ENCODE measurements at places on chromosomes 1 and 21.

DNA sequence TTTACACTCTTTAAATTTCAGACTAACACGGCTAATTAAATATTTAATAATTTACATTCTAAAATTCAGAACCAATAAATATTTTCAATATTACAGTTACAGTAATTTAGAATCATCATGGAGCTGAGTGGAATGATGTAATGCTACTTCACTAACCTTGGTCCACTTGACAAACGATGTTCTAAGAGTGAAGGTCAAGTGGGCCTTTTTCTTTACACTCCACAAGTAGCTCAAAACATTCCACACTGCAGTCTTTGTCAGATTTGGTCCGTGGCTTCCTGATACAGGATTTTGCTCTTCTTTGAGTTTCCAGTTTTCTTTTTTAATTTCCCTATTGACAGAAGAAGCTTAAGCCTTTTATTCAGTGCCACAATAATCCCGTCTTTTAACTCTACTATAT is 164.6 kb upstream of the NRIP1 start:
- DNase-seq, result no peak

- DNase-seq, result no peak
Measured at GRCh38 chr1:221881805-221882581, 140.1 kb upstream of the DUSP10 start.

DNA sequence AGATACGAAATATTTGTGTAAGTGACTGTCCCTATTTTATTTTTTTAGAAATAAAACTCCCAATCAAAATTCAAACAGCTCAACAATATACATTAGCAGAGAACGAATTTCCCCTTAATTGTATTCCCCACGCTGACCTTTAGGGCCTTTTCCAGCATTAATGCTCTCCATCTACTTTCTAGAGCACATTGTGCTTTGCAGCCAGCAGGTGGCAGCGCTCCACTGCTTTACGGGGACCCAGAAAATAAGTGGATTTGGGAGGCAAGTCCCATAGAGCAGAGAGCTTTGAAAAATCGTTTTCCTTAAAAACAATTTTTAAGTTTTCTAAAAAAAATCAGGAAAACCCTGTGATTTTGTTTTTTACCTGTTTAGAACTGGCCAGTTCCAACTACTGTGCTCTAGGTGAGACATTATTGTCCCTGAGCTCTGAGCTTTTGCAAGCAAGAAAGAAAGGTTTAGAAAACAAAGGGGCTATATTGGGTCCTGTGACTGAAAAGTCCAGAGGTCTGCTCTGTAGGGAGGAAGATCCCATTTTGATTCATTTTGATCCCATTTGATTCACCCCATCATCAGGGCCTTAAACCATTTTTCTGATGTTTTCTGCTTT is 144.4 kb upstream of the ZNF644 start:
- DNase-seq, result no peak

GRCh38 chr1:33030575-33030974 is 6.1 kb downstream of the AK2 start:
- no peak for DNase-seq

GRCh38 chr1:92326681-92327080 is 27.8 kb downstream of the RPAP2 start:
- DNase-seq, result no peak

- no peak for DNase-seq
Measured at GRCh38 chr21:30615199-30615598, 1.0 kb upstream of the KRTAP20-1 start.

DNA sequence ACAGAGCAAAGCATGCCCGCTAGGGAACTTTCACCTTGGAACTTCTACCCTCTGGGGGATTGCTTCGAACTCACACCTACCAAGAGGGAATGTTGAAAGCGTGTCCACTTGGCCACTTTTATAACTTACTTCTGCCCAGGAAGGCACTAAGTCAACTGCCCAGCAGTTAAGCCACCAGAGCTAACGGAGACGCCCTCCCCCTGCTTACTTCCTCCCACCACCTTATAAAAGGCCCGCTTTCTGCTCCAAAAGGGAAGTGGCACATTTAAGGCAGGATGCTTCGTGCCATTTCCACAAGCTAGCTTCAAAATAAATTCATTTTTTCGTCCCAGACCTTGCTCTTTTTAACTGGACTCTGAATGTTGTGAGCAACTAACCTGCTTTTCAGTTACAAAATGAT is 3.2 kb upstream of the AK2 start:
- DNase-seq, result no peak

DNA sequence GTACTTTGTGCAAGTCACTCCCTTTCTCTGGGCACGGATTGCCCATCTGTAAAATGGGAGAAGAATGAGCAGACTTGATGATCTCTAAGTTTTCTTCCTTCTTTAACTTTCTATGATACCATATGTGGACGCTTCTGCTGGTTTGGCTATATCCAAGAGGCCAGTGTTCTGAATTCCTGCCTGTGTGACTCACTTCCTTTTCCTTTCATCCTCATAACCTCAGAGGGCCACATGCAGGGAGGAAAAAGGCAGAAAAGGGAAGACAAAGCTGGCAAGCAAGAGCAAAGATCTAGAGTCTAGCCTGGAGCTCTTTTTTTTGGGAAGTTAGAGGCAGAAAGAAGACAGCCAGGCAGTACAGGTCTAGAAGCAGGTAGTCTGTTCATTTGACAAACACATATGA is 151.2 kb downstream of the OMA1 start:
- no peak for DNase-seq

GRCh38 chr1:155971910-155972809 is 6.2 kb downstream of the ARHGEF2 start:
- no peak for DNase-seq

GRCh38 chr1:172726740-172727139 is 67.8 kb downstream of the FASLG start:
- DNase-seq, result no peak

GRCh38 chr21:42524341-42525028 is 10.8 kb downstream of the SLC37A1 start:
- peak; percentile 75 for DNase-seq

DNA sequence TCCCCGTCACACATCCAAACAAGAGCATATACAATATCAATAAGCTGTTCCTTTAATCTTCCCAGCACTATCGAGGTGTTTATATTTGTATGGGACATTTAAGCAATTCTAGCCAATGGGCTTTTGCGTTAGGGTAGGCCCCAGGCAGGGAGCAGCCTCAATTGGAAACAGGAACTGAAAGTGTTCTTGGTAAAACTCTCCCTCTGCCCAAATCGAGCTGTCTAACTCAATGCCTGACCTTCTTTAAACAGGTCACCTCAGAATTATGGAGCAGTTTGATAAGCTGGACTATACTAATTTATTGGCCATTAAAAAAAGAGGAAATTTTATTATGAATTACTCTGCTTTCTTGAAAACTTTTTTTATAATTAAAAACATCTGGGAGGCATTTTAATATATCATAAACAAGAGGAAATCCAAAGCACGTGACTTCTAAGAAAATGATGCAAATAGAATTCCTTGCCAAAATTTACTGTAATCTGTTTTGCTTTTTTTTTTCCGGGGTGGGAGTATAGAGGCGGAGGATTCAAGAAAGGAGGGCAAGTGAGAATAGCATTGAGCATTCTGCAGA is 498.1 kb downstream of the LMO4 start:
- DNase-seq, result peak; percentile 33

DNA sequence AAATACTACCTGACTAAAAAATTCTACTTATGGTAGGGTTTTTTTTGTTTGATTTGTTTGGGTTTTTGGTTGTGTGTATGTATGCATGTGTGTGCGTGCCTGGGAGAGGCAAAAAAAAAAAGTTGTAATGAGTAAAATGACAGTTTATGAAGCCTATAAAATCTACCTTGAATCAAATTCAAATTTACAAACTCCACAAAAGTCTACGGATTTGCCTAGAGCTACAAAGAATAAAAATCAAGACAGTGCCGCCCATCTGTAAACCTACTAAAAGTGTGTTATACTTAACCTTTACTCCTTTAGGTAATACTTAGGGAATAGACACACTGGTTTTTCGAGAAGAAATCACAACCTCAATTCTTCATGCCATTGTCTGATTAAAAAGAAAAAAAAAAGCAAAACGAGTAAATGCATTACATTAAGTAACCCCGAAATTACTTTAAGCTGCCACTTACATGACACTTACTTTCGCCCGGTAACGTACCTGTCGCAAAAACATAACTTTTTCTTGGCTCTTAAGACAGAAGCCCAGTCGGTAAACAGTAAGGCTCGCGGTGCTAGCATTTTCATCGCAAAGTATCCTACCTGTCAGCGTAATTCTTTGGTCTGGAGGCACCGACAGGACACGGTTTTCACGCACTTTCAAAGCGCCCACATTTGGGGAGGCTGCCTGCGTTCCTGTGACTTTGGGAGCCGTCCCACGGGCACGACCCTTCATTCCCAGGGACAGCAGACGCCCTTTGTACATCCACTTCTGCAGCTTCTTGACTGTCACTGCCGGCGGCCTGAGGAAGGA is 951 bp downstream of the SYDE2 start:
- no peak for DNase-seq

- no peak for DNase-seq
Measured at GRCh38 chr1:1541956-1542765, 1.7 kb upstream of the TMEM240 start.

- DNase-seq, result peak; percentile 10
Measured at GRCh38 chr1:66764994-66765578, 12.8 kb downstream of the DYNLT5 start.

DNA sequence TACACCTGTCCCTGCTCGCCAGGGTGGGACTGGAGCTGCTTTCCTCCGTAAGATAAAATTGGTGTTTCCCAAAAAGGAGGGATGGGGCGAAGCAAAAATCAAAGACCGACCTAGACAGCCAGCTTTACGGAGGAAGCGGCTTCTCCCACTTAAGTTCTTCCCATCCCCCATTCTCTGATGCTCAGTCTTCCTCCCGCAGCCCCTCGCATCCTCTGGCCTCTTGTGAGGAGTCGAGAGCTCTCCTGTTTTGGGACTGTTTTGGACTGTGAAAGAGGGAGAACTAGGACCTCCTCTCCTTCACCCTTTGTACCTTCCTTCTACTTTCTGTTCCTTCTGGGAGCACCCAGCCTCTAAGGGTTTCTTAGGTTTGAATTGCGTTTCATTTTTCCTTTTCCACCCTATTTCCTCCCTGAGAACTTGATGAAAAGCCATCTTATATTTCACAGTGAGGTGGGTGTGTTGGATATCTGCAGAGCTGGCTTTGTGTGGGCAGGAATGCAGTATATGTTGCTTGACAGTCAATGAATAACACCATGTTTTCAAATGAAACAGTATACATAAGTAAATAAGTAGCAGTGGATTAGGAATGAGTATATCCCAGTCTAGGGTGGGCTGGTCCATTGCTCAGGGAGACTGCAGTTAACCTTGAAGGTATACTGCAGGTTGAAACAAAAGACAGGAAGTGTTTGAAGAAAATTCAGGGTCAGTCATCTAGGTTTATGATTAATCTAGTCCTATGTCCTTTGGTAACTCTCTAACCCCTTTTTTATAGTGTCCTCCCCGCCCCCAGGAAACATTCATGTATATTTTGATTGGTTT is 848 bp downstream of the CTTNBP2NL start:
- DNase-seq, result no peak

GRCh38 chr1:208139434-208140045 is 104.6 kb downstream of the PLXNA2 start:
- no peak for DNase-seq

- DNase-seq, result no peak
Measured at GRCh38 chr1:202223121-202223860, 29.7 kb downstream of the LGR6 start.

DNA sequence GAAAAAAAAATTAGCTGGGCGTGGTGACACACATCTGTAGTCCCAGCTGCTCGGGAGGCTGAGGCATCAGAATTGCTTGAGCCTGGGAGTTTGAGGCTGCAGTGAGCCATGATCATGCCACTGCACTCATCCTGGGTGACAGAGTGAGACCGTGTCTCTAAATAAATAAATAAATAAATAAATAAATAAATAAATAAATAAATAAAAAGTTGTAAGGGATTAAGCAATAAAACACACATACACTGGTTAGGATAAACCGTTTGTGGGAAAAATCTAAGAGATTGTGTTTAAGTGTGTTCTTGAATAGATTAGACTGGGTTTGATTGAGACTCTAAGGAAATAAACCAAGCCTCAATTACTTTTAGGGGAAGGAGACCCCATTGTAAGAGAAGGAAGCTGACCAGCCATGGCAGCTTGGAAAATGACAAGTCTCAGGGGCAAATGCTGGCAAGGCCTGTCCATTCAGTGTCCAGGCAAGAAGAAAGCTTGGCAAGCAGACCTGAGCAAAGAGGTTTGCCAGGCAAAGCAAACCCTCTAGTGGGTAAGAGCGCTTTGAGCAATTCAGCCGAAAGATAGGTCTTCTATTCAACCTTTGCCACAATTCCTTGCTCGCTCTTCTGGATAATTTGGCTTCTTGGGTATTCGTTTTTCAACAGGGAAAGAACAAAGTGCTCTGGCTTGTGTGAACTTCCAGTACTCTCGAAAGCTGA is 106.9 kb upstream of the SERBP1 start:
- DNase-seq, result no peak

DNA sequence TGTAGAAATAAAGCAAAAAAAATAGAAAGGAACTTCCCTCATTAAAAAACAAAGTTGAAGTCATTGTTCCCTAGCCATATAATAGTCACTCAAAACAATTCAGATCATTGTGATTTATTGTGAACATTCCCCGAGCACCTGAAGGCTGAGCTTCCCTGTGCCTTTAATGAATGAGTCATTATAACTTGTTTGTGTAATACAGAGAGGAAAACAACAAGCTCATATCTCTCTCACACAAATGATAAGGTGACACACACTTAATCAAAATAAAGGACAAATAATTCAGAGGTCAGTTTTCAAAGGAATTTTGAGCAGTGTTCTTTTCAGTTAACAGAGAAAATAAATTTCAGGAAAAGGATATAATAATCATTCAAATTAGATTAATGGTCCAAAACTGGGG is 326.2 kb downstream of the DUSP10 start:
- no peak for DNase-seq

DNA sequence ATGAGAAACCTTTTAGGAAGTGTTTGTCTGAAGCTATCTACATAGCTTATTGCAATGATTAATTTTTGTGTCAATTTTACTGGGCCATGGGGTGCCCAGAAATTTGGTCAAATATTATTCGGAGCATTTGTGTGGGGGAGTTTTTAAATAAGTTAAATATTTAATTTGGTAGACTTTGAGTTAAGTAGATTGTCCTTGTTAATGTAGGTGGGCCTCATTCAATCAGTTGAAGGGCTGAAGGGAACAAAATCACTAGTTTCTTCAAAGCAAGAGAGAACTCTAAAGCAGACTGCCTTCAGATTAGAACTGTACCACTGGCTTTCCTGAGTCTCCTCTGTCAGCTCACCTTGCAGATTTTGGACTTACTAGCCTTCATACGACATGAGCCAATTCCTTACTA is 1008.6 kb upstream of the ADAMTS5 start:
- no peak for DNase-seq

DNA sequence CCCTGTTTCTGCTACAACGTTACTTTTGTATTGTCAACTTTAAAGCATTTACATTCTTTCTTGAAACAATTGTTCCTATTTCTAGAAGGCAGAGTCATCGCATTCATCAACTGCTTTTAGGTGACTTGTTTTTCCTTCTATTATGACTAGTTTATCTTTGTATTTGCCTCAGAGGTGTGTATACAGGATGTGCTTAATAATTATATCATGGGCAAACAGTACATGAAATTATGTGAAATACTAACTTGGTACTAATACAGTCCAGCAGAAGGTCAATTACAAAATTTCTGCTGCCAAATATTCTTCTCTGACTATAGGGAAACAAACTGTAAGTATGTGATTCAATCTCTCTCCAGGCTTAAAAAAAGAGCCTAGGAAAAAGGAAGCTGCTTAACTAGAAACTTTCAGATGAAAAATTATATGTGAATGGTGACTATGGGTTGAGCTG is 101.6 kb downstream of the C4BPA start:
- DNase-seq, result no peak
